ENCODE measurements at places on chromosomes 2 and 18.

DNA sequence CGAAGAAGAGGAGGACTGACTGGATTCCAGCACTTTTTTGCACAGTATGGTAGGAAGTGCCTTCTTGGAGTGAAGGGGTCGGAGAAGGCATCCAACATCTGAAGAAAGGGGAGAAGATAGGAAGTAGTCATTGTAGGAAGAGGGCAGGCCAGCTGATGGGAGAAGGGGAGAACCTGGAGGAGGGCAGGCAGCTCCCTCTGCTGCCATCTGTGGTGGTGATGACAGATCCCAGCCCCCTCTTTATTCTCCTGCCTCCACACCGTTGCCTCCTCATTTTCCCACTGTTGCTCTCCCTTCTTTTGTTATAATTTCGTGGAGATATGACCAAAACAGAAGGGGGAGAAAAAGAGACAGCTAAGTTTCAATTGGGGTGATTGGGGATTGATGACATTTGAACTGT is 2.9 kb upstream of the SCYGR2 start:
- DNase-seq = no peak

- no peak for DNase-seq
These were observed 170.3 kb upstream of the VRK2 start for GRCh38 chr2:57876313-57876712.

- DNase-seq = no peak
These were observed 4.4 kb downstream of the FBXO41 start for GRCh38 chr2:73279852-73280251.

DNA sequence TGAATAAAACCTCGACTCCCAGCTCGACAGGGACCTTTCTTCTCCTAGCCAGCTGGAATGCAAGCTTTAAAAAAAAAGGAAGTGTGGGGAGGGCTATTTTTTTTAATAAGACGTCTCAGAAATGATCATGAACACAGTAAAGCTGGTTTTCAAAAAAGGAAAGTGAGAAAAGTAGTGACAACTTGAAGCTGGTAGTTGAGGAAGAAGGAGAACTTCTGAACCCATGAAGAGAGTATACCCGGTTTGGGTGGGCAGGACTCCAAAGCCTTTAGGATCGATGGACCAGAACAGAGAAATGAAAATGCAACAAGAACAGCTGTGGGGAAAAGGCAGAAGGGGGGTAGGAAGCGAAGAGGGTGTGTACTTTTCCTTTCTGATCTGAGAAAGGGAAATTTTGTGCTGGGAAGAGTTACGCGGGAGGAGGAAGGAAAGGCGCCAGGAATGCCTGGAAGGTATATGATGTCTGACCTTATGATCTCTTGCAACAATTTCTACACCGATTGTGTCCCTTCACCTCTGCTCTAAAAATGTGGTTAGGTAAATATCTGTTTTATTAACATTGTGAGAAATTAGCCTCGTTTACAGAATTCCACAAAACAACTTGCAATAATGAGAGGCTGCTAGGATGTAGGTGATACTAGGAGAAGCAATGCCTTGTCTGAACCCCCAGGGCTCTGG is 22.6 kb upstream of the CYP1B1 start:
- DNase-seq = no peak

GRCh38 chr2:102761763-102762162 is at the start of gene TMEM182:
TMEM182 (plus strand) TSS chr2:102762031; CDS start chr2:102762218, 187 bp downstream.
- DNase-seq = no peak

DNA sequence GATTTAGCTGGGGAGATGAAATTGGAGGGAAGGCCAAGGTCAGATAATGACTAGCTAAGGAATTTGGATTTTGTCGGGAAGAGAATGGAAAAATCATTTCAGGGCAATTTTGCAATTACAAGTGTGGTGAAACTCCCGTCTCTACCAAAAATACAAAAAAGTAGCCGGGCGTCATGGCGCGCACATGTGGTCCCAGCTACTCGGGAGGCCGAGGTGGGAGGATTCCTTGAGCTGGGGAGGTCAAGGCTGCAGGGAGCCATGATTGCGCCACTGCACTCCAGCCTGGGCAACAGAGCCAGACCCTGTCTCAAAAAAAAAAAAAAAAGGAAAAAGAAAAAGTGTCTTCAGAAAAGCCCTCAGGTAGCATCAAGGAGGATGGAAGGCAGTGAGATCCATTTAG is 1.2 kb upstream of the TXNL1 start:
- no peak for DNase-seq

DNA sequence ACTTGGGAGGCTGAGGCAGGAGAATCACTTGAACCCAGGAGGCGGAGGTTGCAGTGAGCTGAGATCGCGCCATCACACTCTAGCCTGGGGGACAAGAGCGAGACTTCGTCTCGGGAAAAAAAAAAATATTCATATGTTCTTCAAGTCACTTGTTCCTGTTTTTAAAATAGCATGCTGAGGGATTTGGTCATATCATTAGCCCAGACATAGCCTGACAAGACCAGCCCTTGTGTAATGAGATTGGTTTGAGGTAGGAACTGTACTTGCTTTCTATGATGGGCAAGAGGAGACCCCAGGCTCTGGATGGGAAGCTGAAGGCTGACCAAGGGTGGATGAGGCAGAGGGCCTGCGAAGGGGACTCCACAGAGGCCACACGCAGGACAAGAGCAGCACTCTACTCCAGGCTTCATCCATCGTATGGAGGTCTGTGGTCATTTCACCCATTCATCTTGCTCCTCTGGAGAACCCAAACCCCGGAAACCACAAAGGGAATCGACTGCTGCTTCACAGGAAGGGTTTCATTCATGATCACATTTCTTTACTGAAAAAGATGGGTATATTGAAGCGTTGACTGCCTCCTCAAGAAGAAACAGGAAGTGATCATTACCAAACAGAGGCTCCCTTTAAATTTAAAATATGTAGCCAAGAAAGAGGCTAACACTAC is 87.1 kb upstream of the ZNF397 start:
- DNase-seq = no peak

DNA sequence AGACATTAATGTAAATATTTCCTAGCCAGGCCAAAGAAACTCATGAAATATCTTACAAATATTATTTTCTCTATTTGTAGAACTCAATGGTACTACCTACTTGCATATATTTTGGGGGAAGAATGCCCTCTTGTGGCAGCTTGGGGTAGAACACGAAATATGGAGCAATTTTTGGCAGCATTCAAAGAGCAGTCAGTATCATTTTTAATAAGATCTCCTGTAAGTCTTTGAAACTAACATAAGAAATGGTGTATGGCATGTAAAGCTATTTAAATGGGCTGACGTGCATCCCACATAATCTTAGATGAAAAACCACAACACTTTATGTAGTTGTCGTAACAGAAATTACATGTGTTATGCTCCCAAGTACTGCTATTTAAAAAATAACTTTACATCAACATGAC is 62.3 kb upstream of the CCDC195 start:
- DNase-seq = no peak

- DNase-seq = no peak
These were observed 400.6 kb upstream of the ID2 start for GRCh38 chr2:8281234-8281633.

- DNase-seq = no peak
These were observed 52.2 kb downstream of the CDK15 start for GRCh38 chr2:201858281-201859184.

GRCh38 chr2:95019572-95019971 is 5.9 kb upstream of the MAL start:
- no peak for DNase-seq

- DNase-seq = no peak
These were observed 58.0 kb upstream of the CABYR start for GRCh38 chr18:24080861-24081260.

DNA sequence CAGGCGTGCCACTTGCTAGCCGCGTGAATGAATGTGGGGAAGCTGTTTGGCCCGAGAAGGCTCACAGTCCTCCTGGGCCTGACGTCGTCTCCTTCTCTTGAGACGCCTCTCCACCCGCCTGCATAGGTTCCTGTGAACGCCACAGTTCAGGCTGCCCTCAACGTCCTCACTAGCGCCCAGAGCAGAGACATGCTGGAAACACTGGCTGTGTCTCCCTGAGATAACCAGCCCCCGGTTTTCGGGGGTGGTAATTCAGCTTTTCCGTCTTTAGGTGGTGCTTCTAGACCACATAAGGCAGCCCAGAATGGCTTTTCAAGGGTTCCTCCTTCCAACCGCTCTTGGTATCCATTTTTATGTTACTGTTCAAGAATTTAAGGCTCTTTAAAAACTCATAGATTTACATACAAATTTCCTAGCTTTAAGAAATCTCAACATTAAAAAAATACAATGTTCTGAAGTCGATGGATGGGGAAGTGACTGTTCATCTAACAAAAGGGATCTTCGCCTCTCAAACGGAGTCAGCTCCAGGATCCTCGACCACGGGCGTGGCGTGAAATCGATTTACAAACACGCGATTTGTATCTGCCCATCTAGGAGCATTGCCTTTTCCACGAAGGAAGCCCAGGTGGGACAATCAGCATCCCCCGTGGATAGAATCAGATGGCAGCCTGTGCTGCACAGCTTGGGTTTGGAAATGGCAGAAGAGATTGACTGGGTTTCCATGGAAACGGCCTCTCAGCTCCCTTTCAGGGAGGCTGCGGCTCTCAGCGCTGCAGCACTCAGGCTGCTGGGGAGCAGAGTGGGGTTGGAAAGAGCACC is 110.6 kb upstream of the PXDN start:
- DNase-seq = peak; percentile 84

DNA sequence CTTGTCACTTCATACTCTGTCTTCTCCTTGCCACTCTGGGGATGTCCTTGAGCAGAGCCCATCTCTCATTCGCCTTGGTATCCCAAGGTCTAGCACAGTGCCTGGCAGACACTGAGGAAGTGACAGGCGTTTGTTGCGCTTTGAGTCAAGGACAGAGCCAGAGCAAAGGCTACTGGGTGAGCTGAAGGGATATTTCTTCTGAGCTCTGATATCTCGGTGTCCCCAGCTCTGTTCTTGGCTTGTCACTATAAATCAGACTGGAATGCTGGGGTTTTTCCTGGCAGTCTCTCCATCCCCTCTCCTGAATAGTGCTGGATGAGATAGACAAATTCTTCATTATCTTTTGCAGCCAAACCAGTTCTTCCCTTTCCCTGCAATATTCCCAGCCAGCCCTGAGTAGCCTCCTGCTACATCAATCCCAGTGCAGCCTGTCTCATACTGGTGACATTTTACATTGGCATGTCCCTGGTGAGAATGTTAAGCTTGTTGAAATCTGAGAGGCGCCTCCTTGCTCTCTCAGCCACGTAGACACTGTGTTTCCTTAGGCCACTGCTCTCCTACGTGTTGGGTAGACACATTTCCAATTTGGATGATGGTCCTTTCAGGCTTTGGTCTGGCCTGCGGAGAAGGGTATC is 61.7 kb downstream of the CTIF start:
- no peak for DNase-seq

DNA sequence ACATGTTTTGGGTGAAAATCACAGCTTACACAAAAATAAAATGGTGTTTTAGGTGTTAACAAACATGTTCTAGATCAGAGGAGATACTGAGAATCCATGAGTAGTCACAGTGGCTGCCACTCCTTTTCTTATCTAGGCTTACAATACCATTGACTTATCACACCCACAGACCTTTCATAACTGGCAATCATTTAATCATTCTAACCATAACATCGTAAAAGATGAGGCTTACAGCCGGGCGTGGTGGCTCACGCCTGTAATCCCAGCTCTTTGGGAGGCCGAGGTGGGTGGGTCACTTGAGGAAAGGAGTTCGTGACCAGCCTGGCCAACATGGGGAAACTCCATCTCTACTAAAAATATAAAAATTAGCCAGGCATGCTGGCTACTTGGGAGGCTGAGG is 18.8 kb upstream of the SERPINB5 start:
- no peak for DNase-seq

DNA sequence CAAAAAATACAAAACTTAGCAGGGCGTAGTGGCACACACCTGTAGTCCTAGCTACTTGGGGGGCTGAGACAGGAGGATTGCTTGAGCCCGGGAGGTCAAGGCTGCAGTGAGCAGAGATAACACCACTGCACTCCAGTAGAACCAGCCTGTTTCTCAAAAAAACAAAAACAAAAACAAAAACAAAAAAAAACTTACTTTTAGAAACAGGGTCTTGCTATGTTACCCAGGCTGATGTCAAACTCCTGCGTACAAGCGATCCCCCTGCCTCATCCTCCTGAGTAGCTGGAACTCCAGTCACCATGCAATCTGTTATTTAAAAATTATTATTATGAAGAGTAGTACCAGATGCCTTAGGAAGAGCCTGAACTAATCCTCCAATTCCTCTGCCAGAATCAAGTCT is 35.0 kb upstream of the GLI2 start:
- DNase-seq = no peak

- DNase-seq = no peak
These were observed 261.3 kb downstream of the MBD5 start for GRCh38 chr2:148282201-148282600.

GRCh38 chr18:62697636-62698035 is 17.7 kb upstream of the PHLPP1 start:
- no peak for DNase-seq

- no peak for DNase-seq
These were observed 34.4 kb downstream of the ZFP36L2 start for GRCh38 chr2:43191947-43192516.

DNA sequence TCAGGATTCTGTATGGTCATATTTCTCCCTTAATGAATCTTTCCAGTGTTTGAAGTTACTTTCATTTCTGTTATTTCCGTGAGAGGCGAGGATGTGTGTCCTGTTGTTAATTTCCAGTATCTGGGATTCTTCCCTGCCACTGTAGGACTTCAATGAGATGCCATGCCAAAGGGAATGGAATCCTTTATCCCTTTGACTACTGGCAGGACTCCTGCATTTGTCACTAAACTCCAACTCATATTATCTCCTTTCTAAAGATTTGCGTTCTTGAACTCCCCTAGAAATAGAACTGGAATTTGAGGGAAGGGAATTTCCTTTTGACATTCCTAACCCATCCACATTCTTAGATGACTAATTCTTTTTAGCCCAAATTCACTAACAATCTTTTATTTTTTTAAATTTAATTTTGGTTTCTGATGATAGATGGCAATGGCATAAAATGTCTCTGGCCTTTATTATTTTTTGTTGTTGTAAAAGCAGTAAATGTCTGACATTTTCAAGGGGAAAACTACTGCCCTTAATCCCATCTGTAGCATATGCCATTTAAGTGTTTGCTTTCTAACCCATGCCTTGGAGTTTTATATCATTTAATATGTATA is 87.8 kb upstream of the EML6 start:
- no peak for DNase-seq

DNA sequence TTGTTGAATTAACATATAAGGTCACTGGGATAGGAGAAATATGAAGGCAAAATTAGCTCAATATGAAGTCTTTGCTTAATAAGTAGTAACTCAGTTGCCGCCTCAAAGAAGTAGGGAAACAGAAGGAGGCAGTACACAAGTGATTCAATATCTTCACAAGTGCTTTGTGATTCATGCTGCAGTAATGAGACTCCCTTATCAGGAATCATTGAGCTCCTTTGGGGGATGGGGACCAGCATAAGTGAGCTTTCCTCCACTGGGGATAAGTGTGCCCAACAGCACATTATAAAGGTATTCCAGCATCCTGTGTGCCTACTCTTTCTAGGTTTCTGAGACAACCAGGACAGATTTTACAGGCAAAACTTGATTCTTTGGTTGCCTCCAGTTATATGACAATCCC is 323.4 kb upstream of the UBE2E3 start:
- DNase-seq = no peak
